ENCODE measurements at places on chromosomes 2 and 18.

DNA sequence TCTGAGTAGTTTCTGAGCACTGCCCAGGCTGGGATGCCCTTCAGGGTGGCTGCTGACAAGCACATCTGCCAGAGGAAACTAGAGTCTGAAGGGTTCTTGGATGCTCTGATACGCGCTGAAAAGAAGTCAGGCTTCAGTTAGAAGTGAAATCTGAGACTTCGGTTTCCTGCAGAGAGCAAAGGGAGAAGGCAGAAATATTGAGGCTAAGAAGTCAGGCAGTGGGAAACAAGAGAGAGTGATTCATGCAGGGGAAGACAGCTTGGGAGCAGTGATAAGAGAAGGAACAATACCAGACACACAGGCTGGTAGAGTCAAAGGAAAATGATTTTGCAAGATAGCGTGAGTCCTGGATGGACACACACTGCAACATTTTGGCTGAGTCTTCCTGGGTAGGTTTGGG, 51.0 kb upstream of the BOD1L2 start:
- no peak for DNase-seq

- DNase-seq, result no peak
Observed at GRCh38 chr2:15311201-15311907, 249.8 kb downstream of the NBAS start.

GRCh38 chr2:111173856-111174255, 53.1 kb downstream of the BCL2L11 start:
- DNase-seq, result no peak

DNA sequence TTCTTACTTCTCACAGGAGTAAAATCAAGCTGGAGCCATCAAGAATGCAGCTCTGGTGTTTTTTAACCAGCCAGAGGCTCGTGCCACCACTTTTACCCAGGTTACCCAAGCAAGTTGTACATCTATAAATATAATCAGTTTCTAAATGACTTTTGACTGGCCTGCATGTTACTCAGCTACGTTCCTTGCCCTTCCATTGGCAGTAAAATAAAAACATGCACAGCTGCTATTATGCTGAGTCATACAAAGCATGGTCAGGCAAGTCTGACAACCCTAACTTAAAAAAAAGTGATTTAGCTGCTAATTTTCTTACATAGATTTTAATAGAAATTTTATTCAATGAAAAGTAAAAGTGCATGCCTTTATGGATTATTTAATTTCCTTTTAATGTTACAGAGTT, 111.7 kb upstream of the CSRNP3 start:
- DNase-seq, result no peak

- no peak for DNase-seq
Observed at GRCh38 chr18:5451150-5451549, 92.6 kb downstream of the EPB41L3 start.

Data from stimulated activated CD4-positive, alpha-beta T cell treated with anti-CD3 and anti-CD28 coated beads, TNF-alpha, amount 100 ng/mL, for 1 hour (primary cell).